NCI-H460 (cell line): ENCODE measurements at places on chromosomes 6 and 20. TPM values are rescaled to one million over a fixed set of nuclear protein-coding genes. Genes with fewer than 3 reads are reported as not detected.

GRCh38 chr6:166770216-166771116 is 143.4 kb upstream of the RPS6KA2 start:
- DNase-seq: no peak

The RFX6 gene
- total RNA-seq: not detected in 2 replicates

The FITM2 gene
- total RNA-seq: 13.0 and 14.3 TPM in 2 replicates

DNA sequence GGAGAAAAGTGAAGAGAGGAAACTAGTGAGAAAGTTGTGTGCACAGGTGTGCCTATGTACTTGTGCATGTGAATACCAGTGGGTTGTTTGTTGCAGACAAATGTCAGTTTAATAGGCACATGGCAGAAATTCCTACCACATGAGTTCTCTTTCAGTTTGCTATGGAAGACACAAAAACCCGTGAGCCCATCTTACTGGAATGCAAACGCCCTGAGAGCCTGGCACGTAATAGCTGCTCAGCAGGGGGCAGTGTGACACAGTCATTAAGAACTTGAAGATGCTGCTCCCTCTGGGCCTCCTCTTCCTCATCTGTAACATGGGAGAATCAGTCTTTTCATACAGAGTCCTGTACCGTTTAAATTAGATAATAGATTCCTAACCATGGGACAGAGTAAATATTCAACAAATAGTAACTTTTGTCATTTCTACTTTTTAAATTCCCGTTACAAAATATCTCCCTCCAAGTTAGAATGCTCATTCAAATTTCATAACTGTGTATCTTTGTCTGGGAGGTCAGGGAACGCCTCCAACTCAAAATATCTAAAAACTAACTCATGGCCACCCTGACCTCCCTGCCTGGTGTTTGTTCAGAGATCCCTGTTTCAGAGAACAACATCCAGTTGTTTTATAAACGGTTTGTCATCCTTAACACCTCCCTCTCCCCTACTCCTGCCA is 802.9 kb downstream of the MAFB start:
- peak; percentile 36 for DNase-seq

GRCh38 chr20:38610521-38610920 is 8.9 kb downstream of the ARHGAP40 start:
- DNase-seq: no peak

The DOK5 gene
- total RNA-seq: not detected in 2 replicates

DNA sequence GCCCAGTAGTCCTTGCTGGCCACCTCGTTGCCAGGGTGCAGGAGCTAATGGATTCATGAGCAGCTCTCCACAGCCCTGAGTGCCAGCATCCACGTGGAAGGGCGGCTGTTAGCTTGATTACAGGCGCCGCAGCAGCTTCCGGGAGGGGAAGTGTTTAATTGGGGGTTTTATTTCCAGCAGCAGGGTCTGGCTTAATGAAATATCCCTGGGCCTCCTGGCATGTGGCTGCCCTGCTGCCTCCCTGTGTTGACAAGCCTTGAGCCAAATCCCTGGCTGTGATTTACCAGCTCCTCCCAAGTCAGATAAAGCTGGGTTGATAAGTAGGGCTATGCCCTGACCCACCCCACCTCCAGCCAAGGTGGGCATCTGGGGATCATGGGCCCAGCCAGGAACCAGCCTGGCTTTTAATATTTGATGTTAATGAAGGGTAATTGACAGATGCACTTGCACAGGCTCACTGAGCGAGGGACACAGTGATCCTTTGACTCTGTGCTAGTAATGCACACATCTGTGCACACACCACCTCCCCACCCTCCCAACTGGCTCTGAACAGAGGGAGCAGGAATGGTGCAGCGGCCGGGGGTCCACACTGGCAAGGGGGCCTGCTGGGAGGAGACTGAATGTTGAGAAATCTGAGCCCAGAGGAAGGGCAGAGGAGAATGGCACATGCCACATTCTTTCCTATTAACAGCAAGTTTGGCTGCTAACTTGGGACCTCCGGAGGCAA is 13.6 kb downstream of the GLP1R start:
- DNase-seq: no peak

The RBL1 gene
- total RNA-seq: 13.7 and 14.1 TPM in 2 replicates

GRCh38 chr20:10218536-10219451 is at the start of gene SNAP25:
Gene SNAP25 (plus strand): TSS chr20:10218830. CDS start chr20:10275492, 56,662 bp downstream.
- DNase-seq: peak; percentile 77

GRCh38 chr20:10665027-10665561 is 8.7 kb downstream of the JAG1 start:
- DNase-seq: no peak

- no peak for DNase-seq
These were observed 44.9 kb upstream of the JAG1 start for GRCh38 chr20:10718661-10719060.

DNA sequence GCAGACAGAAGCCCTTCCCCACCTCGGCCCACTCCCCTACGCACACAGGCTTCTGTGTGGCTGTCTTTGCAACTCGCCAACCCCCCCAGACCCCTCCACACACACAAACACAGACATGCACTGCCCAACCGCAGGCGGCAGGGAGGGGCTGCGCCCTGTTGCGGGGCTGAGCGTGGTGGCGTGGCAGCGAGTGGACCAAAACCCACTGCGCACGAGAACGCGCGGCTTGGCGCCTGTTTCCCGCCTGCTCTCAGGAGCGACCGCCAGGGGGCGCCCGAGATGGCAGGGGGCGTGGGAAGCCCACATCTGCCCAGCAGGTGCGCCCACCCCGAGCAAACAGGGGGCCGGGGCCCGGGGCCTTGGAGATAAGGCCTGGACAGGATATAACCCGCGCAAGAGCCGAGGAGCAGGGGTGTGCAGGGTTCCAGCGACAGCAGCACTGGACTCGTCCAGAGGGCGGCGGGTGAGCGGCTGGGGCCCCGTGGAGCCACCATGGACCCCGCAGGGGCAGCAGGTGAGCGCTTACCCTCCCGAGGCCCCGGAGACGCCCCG is at the start of gene RBPJL:
Gene RBPJL, plus strand, starts transcription at position 410 of the 552 bp plus-strand sequence. Its CDS starts 83 bp downstream, at position 493.
- no peak for DNase-seq

The DLK2 gene
- not detected in 2 replicates for total RNA-seq

- no peak for DNase-seq
These were observed 33.6 kb downstream of the FAM209B start for GRCh38 chr20:56566621-56567020.

DNA sequence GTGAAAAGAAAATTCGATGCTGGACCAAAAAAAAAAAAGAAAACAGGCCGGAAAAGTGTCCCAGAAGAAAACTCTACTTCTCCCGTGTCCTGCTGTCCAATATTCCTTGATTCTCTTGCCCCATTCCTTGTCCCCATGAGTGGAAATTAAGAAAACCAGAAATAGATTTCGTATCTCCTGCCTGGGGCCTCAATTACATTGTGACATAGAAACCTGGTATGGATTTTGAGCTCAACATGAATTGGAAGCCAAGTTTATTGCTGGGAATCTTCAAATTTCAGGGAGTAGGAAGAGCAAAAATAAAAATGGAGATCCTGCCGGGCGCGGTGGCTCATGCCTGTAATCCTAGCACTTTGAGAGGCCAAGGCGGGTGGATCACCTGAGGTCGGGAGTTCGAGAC is 11.9 kb downstream of the ISM1 start:
- DNase-seq: no peak

- no peak for DNase-seq
These were observed 275.1 kb downstream of the C6orf118 start for GRCh38 chr6:165034271-165034741.

DNA sequence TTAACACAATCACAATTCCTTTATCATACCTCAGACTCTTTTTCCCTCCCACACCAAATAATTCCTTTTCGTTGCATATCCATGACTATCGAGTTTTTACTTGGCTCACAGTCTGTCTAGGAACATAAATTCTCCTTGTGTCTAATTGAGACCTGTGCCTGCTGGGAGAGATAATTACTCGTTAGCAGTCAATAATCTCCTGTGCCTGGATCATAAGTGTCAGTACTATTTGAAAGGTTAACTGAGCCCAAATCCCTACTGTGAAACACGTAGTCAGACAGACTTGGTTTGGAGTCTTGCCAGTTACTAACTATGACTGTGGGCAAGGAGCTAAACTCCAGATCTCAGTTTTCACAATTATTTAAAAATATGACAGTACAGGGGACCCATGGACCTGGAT is 5.7 kb upstream of the CTNNBL1 start:
- DNase-seq: no peak

DNA sequence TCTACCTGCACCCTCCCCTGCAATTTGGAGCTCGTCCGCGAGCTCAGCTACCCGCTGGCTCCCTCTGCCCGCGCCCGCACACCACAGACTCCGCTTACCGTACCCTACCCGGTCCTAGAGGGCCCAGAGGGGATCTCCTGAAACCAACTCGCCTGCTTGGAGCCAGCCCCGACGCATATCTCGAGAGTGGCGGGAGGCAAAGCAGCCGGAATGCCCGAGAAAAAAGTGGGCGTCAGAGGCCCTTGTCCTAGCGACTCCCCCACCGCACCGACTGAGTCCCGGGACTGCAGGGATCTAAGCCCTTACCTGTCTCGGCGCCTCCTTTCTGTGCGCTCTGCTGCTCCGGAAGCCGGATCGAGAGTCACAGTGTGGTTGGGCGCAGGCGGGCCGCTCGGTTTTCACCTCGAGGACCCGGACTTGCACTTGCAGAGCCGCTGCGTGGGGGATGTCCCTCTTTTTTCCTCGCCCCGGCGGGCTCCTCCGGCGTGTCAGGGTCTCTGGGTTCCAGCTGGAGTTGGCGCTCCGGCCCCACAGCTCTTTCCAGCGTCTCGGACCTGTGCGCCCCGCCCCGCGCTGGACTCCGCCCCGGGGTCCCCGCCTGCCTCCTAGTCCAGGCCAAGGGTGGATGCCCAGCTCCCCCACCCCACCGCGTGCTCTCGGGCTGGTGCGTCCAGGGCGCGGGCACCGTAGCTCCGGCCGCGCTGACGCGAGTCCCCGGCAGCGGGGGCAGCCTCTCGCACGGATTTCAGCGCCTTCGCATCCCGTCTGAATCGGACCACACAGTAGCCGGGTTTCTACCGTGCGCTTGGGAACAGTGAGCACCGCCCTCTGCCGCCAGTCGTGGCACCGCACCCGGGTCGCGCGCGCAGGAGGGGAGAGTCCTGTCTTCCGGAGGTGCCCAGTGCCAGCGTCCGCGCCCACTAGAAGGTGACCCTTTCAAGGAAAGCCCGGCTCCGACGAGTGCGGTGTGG is at the start of gene PROKR2:
Gene PROKR2, minus strand, starts transcription at position 767 of the 971 bp plus-strand sequence. CDS start 2,585 bp downstream, outside the sequence.
- no peak for DNase-seq

- DNase-seq: no peak
These were observed 1.5 kb upstream of the PYGB start for GRCh38 chr20:25246182-25246999.

- DNase-seq: no peak
These were observed 55.6 kb downstream of the FRK start for GRCh38 chr6:116004841-116005815.

DNA sequence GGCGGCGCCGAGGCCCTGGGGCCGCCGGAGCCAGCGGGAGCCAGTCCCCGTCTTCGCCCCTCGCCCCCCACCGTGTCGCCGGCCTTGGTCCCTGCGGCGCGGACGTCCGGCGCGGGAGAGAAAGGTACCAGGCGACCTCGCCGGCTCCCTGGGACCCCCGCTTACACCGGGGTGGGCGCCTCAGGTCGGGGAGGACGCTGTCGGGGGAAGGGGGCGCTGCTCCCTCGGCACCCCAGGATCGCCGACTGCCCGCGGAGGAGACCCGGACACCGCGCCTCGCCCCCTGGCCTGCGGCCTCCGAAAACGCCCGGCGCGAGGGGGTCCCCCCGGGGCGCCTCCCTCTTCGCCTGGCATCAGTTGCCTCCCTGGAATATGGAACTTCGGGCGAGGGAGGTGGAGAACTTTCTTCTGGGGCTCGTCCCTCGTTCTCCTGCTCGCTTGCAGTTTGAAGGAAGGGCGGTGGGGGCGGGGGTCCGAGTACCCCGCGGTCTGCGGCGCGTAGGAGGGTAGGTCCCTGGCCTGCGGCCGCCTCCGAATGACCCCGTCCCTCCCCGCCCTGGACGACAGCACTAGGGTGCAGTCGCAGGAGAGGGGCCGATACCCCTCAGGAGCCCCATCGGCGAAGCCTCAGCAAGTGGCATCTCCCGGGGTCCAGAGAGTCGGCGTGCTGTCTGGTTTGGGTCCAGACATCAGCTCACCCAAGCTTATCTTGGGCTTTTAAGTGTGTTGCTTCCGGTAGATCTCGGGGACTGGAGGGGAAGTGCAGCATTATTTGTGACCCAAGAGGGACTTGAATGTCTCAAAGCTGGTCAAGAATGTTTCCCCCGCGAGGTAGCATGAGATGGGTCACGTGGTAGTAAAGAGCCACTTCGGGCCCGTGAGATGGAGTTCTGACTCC is 549 bp downstream of the ANKRD6 start:
- no peak for DNase-seq

DNA sequence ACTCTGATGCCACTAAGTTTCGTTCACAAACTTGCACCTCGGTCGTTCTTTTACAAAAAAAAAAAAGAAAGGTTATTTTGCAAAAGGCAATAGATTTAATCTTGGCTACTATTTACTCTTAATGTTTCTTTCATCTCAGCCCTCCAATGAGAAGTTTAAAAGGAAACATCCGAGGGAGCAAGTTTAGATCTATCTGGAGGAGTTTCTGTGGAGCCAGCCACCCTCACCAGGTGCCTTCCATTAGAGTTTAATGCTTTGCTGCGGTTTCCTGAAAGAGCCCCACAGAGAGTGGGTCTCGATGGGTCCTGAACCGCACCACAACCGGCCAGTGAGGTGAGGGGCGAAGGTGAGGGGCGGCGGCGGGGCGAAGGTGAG is 632 bp downstream of the PRKN start:
- DNase-seq: no peak

The HLA-DOB gene
- 0.40 and 0.58 TPM in 2 replicates for total RNA-seq

- DNase-seq: no peak
These were observed 480.0 kb upstream of the JAG1 start for GRCh38 chr20:11153819-11154218.

The MAP7 gene
- total RNA-seq: 57.8 and 60.7 TPM in 2 replicates

The GTSF1L gene
- total RNA-seq: not detected in 2 replicates

DNA sequence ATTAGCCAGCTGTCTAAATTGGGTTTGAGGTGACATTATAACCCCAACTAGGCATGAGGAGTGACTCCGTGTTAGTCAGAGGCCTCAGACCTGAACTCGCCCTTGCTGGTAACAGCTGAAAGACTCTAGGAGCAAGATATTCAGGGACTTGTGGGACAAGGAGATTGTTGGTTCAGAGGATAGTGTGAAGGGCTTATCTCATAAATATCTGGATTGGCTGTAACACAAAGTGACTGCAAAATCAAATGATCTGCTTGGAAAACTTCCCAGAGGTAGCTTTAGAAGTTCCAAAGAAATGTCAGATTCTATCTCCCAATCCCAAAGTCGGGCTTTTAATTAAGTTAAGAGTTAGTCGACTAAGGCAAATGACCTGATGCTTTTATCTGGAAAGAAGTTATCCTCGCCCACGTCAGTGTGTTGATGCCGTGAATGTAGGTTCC is 72.4 kb downstream of the TULP4 start:
- DNase-seq: no peak
